ENCODE measurements at places on chromosomes 2 and 18.

- no peak for DNase-seq
These were observed 566.4 kb upstream of the ID2 start for GRCh38 chr2:8115456-8115855.

- DNase-seq, result no peak
These were observed 1635.2 kb downstream of the SUCLG1 start for GRCh38 chr2:82823892-82824291.

GRCh38 chr18:710418-711300, 1.8 kb downstream of the ENOSF1 start:
- no peak for DNase-seq

DNA sequence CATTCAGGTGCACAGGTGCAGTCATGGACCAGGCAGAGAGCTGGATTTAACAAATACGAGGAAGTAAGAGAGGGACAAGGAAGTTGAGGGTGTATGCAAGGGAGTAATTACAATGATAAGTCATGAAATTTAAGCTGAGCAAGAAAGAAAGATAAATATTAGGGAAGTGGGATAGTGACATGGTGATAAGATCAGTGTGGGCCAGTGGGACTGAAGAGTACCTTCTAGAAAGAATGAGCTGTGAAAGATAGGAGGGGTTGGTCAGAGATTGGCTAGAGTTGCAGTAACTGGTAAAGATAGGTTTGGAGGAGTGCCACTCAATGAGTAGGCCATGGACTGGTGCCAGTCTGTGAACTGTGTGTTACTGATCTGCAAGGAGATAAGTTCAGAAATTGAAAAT, 200.8 kb upstream of the SIX3 start:
- no peak for DNase-seq

GRCh38 chr2:206045251-206045650, 40.7 kb downstream of the INO80D start:
- DNase-seq, result no peak

DNA sequence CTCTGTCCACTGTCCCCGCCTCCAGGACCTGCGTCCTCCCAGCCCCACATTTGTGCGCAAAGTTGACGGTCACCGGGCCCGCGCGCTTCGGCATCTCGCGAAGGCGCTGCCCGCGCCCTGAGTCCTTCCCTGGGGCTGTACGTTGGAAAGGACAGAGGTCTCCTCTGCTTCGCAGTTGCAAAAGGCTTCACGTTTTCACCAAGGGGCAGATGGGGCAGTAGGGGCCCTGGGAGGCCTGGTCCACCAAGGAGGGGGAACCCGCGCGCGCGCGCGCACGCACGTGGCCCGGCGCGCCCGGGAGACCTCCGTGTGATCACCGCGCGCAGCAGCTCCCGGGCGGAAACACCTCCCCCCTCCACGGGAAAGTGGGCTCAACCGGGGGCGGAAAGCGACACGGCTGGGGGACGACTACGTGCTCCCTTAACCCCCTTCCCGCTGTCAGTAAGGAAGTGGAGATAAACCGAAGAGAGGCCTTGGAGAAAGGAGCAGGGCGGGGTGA, 21.9 kb downstream of the TEX44 start:
- peak; percentile 60 for DNase-seq

DNA sequence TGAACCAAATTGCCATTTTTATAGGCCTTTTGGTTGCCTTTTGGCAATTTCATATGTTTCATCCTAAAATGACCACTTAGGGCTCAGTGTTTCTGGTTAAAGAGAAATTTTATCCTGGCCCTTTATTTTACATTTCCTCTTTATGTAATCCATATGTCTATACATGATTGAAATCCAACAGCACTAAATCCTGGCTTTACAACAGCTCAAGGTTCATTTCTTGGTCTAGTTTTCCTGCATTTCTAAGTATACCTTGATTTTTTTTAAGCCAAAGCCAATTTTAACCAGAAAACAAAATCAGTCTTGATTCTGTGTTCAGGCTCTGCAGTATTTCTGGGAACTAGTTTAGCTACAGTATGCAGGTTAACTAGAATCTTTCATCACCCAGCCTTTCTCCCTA, 11.7 kb downstream of the FZD5 start:
- no peak for DNase-seq

DNA sequence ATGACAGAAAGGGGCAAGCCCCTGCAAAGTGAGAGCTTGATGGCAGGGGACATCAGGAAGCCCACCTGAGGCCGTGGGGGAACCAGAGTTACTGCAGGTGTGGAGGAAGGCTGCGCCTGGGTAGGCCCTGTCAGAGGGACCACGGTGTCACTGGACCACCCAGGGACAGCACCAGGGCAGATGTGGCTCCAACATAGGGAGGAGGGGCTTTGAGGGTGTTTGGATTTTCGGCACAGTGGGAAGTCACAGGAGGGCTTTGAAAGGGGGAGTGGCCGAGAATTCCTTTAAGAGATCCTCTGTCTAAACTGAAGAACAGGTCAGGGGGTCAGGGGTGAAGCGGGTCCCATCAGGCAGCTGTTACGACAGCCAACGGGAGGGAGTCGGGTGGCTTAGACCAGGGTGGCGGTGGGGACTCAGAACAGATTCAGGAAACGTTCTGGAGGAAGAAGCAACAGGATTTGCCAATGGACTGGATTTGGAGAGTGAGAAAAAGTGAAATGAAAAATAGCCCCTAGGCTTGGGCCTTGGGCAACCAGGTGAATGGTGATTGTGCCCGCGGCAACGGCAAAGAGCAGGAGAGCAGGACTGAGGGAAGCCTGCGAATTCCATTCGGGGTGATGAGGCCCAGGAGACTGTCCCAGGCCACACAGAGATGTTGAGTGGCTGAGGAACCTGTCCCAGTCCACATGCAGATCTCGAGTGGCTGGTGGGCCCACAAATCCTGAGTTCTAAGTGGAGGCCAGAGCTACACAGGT, 166.1 kb downstream of the LAMA1 start:
- DNase-seq, result no peak

- DNase-seq, result no peak
These were observed 199.2 kb upstream of the NRP2 start for GRCh38 chr2:205483095-205483494.

DNA sequence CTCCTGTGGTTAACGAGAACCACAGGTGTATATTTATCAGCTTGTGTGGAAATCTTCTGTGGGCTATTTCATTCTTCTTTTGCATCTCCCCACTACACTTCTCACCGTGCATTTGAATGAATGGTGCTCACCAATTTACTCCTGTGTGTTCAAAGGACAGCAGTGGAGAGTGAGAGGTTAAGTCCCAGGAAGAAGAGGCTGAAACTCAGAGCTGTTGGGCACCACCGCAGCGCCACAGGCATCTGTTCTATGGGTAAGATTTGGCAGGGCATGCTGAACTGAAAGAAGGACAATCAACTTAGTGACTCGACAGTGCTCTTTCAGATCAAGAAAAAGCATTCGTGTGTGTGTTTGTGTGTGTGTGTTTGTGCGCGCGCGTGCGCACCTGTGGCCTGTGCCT, 297.9 kb upstream of the SIX2 start:
- DNase-seq, result no peak

GRCh38 chr2:182281276-182281675, 145.6 kb downstream of the PDE1A start:
- DNase-seq, result no peak

DNA sequence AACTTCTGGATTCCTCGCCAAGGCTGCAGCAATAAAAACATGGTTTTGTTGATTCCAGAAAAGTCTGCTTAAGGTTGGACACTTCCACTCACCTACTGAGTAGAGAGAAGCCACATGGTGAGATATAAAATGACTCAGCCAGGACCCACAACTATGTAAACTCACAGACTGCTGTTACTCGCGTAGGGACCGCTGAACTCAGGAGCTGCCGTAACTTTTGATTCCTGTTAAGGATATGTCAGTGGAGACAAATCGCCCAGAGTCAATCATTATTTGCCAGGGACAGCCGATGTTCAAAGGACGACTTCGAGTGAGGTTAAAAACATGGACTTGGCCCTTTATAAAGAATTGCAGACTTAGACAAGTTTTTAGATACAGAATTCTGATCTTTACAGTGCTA, 25.6 kb downstream of the CYB5A start:
- DNase-seq, result no peak

- no peak for DNase-seq
These were observed 75.7 kb downstream of the MBOAT2 start for GRCh38 chr2:8927510-8928455.

- DNase-seq, result no peak
These were observed 3.2 kb upstream of the MGAT4A start for GRCh38 chr2:98734162-98734561.

DNA sequence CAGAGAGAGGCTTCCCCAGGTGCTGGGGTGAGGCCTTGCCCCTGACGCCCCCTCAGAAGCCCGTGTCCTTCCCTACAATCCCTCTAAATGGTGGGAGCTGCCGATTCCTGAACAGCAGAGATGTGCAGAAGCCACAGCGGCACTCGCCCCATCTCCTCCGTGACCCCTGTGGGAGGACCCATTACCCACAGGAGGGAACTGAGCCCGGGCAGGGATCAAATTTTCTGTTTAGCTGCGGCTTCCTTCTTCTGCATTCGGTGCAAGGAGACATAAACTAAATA, 181.2 kb upstream of the RAB6C start:
- DNase-seq, result no peak

GRCh38 chr2:172208791-172209325, 106.2 kb upstream of the DLX2 start:
- no peak for DNase-seq

DNA sequence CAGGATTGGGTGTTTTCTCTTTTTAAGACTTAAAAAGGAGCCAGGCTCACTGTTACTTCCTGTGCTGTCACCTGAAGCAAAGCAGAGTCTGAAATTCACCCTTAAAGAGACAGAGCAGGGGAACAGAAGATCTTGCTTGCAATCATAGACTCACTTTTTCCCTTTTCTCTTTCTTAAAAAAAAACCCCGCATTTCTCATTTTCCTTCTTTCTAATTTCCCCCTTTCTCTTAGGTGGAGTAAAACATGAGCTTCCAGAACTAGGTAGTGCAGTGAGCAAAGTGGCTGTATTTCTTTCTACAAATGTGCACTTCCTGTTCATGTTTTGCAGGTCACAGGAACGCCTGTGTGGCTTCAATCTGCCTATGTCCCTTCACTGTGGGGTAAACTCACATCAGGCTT, 381.2 kb downstream of the LPIN1 start:
- DNase-seq, result no peak

DNA sequence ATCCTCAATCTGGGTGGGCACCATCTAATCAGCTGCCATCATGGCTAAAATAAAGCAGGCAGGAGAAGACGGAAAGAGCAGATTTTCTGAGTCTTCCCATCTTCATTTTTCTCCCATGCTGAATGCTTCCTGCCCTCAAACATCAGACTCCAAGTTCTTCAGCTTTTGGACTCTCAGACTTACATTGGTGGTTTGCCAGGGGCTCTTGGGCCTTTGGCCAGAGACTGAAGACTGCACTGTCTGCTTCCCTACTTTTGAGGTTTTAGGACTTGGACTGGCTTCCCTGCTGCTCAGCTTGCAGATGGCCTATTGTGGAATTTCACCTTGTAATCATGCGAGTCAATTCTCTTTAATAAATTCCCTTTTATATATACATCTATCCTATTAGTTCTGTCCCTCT, 36.6 kb downstream of the DIPK1C start:
- DNase-seq, result no peak

- DNase-seq, result no peak
These were observed 166.4 kb upstream of the MSH6 start for GRCh38 chr2:47616506-47616905.

- DNase-seq, result no peak
These were observed 145.2 kb downstream of the DTNB start for GRCh38 chr2:25528173-25528572.

DNA sequence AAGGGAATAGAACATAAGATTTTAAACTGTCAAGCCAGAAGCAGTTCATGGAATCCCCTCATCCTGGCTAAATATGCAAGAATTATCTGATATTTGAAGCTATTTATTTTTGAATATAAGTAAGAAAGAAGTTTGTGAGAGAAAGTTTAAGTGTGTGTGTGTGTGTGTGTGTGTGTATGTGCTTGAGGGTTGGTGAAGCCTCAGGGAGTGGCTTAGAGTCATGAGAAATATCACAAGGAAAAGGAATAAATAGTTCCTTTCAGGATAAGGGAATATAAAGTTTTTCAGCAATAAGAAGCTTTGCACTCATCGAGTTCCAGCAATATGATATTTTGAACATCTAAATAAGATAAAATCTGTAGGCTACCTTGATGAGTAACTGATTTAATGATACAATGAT, 359.6 kb downstream of the MEIS1 start:
- DNase-seq, result no peak

DNA sequence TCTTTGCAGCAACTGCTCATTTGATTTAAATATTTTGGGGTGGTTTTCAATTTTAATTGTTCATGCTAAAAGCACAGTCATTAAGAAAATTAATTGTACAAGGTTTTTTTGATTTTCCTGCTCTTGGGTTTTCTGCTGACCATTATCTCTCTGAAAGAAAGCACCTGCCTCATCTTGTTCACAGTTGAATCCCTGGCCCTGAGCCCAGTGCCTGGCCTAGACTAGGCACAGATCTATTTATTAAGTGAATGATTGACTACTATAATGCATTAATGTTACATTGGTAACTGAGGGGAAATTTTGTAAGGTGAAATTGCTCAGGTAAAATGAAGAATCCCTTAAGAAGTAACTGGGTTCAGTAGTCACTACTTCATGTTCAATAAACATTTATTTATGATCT, 22.0 kb downstream of the IL1RL2 start:
- no peak for DNase-seq

DNA sequence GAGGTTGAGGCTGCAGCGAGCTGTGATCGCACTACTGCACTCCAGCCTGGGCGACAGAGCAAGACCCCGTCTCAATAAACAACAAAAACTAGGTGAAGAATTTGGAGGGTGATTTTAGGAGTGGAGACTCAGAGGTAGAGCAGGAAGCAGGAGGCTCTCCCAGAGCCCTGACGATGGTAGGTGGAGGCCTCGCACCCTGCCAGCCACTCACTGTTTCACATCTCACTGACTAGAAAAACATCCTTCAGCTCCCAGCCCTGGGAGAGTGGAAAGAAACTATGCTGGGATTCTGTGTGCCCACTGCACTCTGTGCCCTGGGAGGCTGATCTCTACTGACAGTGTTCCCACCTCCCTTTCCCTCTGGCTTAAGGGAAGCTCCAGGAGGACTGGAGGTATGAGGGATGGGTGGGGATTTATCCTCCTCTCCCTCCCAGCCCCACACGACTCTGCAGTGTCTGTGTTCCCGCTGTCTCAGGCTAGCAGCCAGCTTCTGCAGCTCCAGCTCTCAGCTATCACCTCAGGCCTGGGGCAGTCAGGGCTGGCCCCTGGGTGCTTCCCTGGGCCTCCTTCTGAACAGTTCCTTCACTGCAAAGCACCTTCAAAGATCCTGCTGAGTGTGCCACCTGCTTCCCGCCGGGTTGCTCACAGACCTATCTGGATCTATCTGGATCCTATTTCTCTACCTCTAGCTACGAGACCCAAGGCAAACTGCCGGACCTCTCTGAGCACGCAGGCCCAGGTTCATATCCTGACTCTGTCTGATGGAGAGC, 9.6 kb downstream of the CIB4 start:
- no peak for DNase-seq
